ENCODE measurements at places on chromosomes 5 and 9. TPM values are rescaled to one million over a fixed set of nuclear protein-coding genes. Genes with fewer than 3 reads are reported as not detected.

DNA sequence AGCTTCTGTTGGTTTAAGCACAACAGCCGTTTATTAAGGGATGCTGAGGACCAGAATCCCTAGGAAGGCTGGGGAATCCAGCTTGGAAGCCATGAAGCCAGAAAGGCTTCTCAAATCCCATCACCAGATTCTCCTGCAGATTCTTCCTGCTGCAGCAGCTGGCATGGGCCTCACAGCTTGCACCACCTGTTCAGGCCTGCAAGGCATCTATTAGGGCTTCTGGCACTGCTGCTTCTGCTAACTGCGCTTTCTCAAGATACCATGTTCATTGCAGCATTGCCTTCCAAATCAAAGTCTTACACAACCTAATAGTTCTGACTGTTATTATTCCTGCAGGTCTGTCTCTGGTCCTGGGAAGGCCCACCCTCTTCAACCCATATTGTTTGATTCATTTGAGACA lies 51.2 kb upstream of the ZNF366 start:
- no peak for DNase-seq

DNA sequence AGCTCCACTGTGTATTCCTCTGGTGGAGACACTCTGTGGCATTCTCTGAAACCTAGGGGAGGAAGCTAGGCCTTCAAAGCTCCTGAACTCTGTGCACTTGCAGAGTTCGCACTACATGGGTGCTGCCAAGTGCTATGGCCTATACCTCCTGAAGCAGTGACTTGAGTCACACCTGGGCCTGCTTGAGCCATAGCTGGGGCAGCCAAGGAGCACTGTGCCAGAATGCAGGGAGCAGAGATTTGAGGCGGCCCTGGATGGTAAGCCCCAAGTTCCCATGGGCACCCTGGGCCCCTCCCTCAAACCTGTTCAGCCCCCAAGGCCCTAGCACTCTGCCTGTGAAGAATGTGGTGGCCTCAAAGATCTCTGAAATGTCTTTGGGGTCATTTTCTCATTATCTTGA lies 212.9 kb downstream of the SPATA31A6 start:
- no peak for DNase-seq

DNA sequence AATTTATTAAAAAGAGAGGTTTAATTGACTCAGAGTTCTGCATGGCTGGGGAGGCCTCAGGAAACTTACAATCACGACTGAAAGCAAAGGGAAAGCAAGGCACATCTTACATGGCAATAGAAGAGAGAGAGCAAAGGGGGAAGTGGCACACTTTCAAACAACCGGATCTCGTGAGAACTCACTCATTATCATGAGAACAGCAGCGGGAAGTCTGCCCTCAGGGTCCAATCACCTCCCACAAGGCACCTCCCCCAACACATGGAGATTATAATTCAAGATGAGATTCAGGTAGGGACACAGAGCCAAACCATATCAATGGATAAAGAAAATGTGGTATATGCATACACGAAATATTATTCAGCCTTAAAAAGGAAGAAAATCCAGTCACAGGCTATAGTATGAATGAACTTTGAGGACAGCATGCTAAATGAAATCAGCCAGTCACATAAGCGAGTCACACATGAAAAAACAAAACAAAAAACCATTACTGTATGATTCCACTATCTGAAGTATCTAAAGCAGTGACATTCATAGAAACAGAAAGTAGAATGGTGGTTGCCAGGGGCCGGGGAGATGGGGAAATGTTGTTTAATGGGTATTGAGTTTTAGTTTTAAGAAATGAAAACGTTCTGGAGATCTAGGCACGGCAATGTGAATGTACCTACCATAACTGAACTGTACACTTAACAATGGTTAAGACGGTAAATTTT lies 83.4 kb upstream of the PCA3 start:
- DNase-seq = no peak

The CATSPER3 gene
- not detected for total RNA-seq

The PDLIM7 gene
- total RNA-seq = 35.7 TPM

The SWI5 gene
- total RNA-seq = 33.3 TPM

The NDUFS4 gene
- total RNA-seq = 60.5 TPM

The GLRA1 gene
- total RNA-seq = not detected
